ENCODE measurements at places on chromosomes 11 and 22. TPM values are rescaled to one million over a fixed set of nuclear protein-coding genes. Genes with fewer than 3 reads are reported as not detected.

CST6 gene
- not detected for total RNA-seq

YPEL1 gene
- total RNA-seq: 0.38 TPM

SPTBN2 gene
- 0.27 TPM for total RNA-seq

GPR83 gene
- total RNA-seq: not detected

SYT13 gene
- total RNA-seq: not detected

OR10A3 gene
- not detected for total RNA-seq

SLN gene
- total RNA-seq: not detected

UBQLNL gene
- 0.18 TPM for total RNA-seq

HTR3A gene
- not detected for total RNA-seq

VPREB1 gene
- not detected for total RNA-seq

KIAA1671 gene
- 5.0 TPM for total RNA-seq

DNA sequence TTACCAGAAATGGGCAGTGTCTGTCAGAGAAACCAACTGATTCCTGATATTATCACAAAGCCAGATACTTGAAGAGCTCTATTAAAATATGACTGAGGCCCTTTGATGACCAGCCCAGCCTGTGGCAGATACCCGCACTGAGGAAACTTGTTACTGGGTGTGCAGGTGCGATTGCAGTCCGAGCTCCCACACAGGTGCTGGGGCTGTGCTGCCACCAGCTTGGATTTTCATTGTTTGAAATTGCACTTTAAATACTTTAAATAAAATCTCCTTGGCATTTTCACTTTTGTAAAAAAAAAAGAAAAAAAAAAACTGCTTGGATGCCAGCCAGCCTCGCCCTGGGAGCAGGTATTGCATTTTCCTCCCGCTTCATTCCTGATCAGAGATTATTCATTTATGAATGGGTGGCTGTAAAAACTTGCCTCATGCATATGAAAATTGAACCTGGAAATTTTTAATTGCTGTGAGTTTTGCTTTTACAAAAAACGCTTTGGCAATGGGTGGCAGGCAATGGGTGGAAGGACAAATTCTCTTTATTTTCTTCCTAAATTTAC lies 21.2 kb downstream of the EHF start:
- no peak overlapping the region for H3K27ac ChIP-seq
- no peak overlapping the region for H3K4me3 ChIP-seq
- no peaks in the 10 kb centered on the region for H3K36me3 ChIP-seq
- H3K27me3 ChIP-seq: peaks cover 6% of the 10 kb centered on the region

DNA sequence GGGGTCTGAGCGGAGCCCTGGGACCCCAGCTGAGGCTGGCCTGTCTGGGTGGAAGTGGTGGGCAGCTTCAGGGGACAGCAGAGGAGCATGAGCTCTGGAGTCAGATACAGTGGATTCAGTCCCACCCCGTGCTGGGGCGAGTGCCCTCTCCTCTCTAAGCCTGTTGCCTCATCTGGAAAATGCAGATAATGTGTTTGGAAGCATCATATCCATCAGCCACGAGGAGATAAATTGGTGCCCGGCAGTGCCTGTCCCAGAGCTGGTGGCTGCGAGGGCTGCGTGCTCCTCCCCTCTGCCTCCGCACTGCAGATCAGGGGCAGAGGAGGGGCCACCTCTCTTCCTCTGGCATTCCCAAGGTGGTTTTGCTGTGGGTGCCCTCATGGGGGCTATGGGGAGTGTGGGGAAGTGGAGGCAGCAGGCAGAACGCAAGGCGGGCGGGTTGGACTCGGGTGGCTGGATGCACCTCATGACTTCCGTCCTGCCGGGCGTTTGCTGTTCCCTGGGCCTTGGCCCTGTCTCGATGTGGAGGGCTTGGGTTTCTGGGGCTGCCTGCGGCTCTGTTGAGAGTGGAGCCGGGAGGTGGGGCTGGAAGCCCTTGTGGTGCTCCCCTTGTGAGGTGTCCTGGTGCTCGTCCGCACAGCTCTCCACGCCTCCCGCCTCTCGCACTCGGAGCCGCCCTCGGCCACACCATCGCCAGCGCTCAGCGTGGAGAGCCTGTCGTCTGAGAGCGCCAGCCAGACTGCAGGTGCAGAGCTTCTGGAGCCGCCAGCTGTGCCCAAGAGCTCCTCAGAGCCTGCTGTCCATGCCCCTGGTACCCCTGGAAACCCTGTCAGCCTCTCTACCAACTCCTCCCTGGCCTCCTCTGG lies 20.9 kb downstream of the MICALL1 start:
- peaks cover 9% of the 10 kb centered on the region for H3K4me1 ChIP-seq
- H3K36me3 ChIP-seq: peaks cover 10% of the 10 kb centered on the region
- no peak overlapping the region for H3K4me3 ChIP-seq
- no peak for DNase-seq
- H3K27me3 ChIP-seq: no peaks in the 10 kb centered on the region

DNA sequence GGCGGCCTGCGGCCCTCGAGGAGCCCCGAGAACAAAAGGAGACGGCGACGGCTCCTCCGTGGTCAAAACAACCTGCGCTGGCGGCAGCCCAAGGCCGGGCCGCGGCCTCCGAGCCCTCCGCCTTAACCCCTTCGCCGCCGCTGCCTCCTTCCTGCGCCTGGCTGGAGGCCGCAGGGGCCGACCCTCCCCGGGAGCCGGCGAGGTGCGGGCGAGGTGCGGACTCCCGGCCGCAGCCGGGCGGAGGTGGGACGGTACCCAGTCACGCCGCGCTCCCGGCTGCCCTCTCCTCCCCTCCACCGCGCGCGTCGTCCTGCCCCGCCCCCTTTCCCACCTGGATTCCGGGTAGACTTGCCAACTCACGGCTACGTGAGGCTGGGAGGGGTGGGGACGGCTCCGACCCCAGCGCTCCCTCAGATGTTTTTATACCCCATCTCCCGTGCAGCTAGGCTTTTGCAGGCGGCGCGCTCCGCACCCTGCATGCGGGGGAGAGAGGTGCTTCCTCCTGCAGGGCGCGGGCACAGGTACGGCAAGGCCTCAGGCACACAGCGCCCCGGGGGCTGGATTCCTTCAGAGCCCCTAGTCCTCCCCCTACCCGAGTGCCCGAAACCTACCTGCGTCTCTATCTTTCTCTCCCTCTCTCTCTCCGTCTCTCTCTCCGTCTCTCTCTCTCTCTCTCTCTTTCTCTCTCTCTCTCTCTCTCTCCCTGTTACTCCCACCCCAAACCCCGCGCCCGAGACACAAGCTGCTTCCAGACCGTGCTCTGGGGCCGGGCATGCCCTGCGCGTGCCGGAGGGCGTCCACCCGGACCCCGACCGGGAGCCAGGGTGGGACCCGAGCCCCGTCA lies 2.0 kb downstream of the PDGFB start:
- H3K4me1 ChIP-seq: peaks cover 11% of the 10 kb centered on the region
- no peak overlapping the region for H3K27ac ChIP-seq
- no peak for DNase-seq

GRCh38 chr11:98895936-98896335 lies 124.8 kb upstream of the CNTN5 start:
- no peak for DNase-seq
- H3K27me3 ChIP-seq: no peaks in the 10 kb centered on the region
- no peaks in the 10 kb centered on the region for H3K4me1 ChIP-seq
- H3K27ac ChIP-seq: no peak overlapping the region

- no peak for DNase-seq
- H3K4me3 ChIP-seq: peak within 1 kb of the TSS; percentile 83
- H3K27me3 ChIP-seq: peaks cover 7% of the 10 kb centered on the region
- H3K27ac ChIP-seq: peak within 1 kb of the TSS; percentile 35
Observed at GRCh38 chr22:37519268-37520195, at the start of gene CARD10. Gene CARD10, minus strand, starts transcription at chr22:37519415. Its CDS starts 215 bp downstream, at chr22:37519200.

- peaks cover 2% of the 10 kb centered on the region for H3K27me3 ChIP-seq
- H3K36me3 ChIP-seq: peaks cover 27% of the 10 kb centered on the region
- H3K27ac ChIP-seq: no peak overlapping the region
- peaks cover 24% of the 10 kb centered on the region for H3K4me1 ChIP-seq
- no peak for DNase-seq
Observed at GRCh38 chr11:126653040-126653439, 297.6 kb downstream of the ST3GAL4 start.

DNA sequence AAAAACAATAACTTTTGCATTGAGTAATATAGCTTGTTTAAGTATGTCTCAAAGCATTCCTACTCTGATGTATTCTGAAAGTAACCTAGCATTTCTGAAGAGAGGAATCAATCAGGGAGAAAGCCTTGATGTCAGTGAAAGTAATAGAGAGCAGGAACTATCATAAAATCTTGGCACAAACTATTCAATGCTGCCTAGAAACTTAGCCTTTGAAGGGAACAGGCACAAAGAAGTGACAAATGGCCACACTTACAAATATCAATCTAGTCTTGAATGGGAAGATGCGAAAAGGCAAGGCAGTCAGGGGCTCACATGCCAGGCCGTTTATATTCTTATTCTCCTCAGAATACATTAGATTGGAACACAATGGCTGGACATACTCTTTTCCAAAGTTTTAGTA lies 576.5 kb upstream of the ANO3 start:
- no peaks in the 10 kb centered on the region for H3K36me3 ChIP-seq
- no peak for DNase-seq
- H3K27me3 ChIP-seq: no peaks in the 10 kb centered on the region
- no peak overlapping the region for H3K27ac ChIP-seq

- no peaks in the 10 kb centered on the region for H3K4me1 ChIP-seq
- no peak overlapping the region for H3K27ac ChIP-seq
- H3K4me3 ChIP-seq: no peak overlapping the region
- no peaks in the 10 kb centered on the region for H3K27me3 ChIP-seq
- no peaks in the 10 kb centered on the region for H3K36me3 ChIP-seq
Observed at GRCh38 chr11:90448256-90448655, 225.4 kb upstream of the CHORDC1 start.

- no peak overlapping the region for H3K4me3 ChIP-seq
- H3K4me1 ChIP-seq: peaks cover 6% of the 10 kb centered on the region
- no peak overlapping the region for H3K27ac ChIP-seq
- H3K36me3 ChIP-seq: peaks cover 4% of the 10 kb centered on the region
- no peak for DNase-seq
Observed at GRCh38 chr11:68978931-68979594, 1.7 kb downstream of the MRGPRD start.

DNA sequence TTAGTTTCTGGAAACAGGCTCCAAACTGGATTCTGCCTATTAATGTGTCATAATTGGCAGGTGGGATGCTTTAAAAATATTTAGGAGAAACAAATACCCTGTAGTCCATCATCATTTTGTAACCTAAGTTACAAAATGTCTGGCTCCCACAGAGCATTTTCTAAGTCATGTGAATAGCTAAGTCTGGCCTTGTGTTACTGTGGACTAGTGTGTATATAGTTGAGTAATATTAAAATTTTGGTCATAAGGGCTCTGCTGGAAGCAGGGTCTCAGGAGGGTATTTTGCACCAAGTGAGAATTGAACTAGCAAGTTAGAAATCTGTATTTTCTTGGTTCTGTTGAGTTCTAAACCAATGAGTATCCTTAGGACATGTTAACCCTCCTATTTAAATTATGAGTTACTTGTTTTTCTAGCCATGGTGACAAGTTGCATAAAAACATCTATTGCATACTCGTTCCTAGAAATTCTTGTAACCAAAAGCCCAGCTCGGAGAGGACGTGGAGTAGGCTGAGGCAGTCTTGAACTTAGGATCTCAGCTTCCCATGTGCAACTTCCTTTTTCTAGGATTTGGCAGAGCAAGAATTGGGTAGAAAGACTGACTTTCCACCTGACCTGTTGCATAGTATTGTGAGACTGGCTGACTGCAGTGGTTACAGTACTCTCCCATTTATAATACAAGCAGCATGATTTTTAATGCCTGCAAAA lies 5.4 kb downstream of the PTPMT1 start:
- H3K27me3 ChIP-seq: no peaks in the 10 kb centered on the region
- H3K27ac ChIP-seq: peak overlapping the region; percentile 79
- H3K4me3 ChIP-seq: no peak overlapping the region
- no peak for DNase-seq
- H3K36me3 ChIP-seq: peaks cover 17% of the 10 kb centered on the region

DNA sequence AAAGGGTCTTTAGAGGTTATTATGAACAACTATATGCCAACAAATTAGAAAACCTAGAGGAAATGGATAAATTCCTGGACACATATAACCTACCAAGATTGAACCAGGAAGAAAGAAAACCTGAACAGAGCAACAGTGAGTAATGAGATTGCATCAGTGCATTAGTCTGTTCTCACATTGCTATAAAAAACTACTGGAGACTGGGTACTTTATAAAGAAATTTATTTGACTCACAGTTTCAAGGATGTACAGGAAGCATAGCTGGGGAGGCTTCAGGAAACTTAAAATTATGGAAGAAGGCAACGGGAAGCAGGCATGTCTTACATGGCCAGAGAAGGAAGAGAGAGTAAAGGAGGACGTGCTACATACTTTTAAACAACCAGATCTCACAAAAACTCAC lies 70.8 kb upstream of the GNAZ start:
- DNase-seq: no peak
- H3K27me3 ChIP-seq: peaks cover 3% of the 10 kb centered on the region
- H3K4me3 ChIP-seq: no peak overlapping the region
- no peak overlapping the region for H3K27ac ChIP-seq
- no peaks in the 10 kb centered on the region for H3K36me3 ChIP-seq
- no peaks in the 10 kb centered on the region for H3K4me1 ChIP-seq

DNA sequence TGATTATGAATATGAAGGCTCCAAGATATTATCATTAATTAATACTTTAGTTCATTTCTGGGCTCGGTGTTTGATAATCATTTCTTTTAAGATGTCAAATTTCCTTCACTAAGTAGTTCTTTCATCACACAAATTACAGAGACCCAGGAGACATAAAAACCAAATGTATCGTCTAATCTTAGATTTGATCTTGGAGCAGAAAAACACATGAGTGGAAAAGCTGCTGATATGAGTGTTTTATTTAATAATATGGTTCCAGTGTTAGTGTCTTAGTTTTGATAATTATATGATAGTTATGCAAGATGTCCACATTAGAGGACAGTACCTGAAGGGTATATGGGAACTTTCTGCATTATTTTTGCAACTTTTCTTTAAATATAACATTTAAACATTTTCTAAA lies 494.5 kb upstream of the RAG2 start:
- H3K4me3 ChIP-seq: no peak overlapping the region
- H3K27ac ChIP-seq: no peak overlapping the region
- no peaks in the 10 kb centered on the region for H3K27me3 ChIP-seq
- no peaks in the 10 kb centered on the region for H3K36me3 ChIP-seq
- no peaks in the 10 kb centered on the region for H3K4me1 ChIP-seq

GRCh38 chr11:118295815-118296454 lies 8.6 kb upstream of the CD3E start:
- H3K4me3 ChIP-seq: no peak overlapping the region
- no peak for DNase-seq
- H3K27me3 ChIP-seq: peaks cover 29% of the 10 kb centered on the region
- no peaks in the 10 kb centered on the region for H3K36me3 ChIP-seq

- peaks cover 58% of the 10 kb centered on the region for H3K4me1 ChIP-seq
- H3K4me3 ChIP-seq: no peak overlapping the region
- H3K27ac ChIP-seq: peak overlapping the region; percentile 28
Observed at GRCh38 chr11:8714622-8715225, 32.1 kb downstream of the RPL27A start.

DNA sequence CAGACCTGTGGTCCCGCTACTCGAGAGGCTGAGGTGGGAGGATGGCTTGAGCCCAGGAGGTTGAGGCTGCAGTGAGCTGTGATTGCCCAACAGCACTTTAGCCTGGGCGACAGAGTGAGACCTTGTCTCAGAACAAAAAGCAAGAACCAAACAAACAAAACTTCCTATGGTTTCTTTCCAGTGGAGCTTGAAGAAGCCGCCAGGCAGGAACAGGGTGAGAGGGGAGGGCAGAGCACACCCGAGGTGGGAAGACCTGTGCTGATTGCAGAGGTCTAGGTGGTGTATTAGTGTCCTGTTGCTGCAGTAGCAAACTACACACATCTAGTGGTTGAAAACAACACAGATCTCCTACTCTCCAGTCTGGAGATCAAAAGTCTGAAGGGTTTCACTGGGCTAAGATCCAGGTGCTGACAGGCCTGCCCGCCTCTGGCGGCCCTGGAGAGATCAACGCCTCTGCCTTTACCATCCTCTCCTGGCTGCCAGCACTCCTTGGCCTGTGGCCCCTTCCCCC lies 10.5 kb downstream of the ARHGEF17 start:
- H3K27me3 ChIP-seq: peaks cover 7% of the 10 kb centered on the region
- peaks cover 37% of the 10 kb centered on the region for H3K36me3 ChIP-seq
- peaks cover 91% of the 10 kb centered on the region for H3K4me1 ChIP-seq
- DNase-seq: no peak
- no peak overlapping the region for H3K4me3 ChIP-seq
